ENCODE measurements at places on chromosomes 2 and 18. TPM values are rescaled to one million over a fixed set of nuclear protein-coding genes. Genes with fewer than 3 reads are reported as not detected.

The NEUROD1 gene
- total RNA-seq = not detected

The PRSS56 gene
- not detected for total RNA-seq

The RAD51AP2 gene
- not detected for total RNA-seq

The FKBP1B gene
- 1.4 TPM for total RNA-seq

The PAPOLG gene
- 21.9 TPM for total RNA-seq

The UGP2 gene
- total RNA-seq = 111 TPM

The ERBB4 gene
- not detected for total RNA-seq

The ONECUT2 gene
- total RNA-seq = 0.20 TPM

The MROH2A gene
- not detected for total RNA-seq

The CCDC102B gene
- 2.5 TPM for total RNA-seq

The TEKT4 gene
- total RNA-seq = 0.39 TPM

The TSPYL6 gene
- not detected for total RNA-seq

The VPS4B gene
- 86.6 TPM for total RNA-seq

The MLPH gene
- not detected for total RNA-seq

The MC4R gene
- total RNA-seq = not detected

The DNER gene
- not detected for total RNA-seq

The RAB17 gene
- not detected for total RNA-seq

The EFEMP1 gene
- total RNA-seq = not detected

The RAB6C gene
- not detected for total RNA-seq

The COL3A1 gene
- total RNA-seq = not detected

The CD226 gene
- total RNA-seq = 125 TPM

The IKZF2 gene
- 2.6 TPM for total RNA-seq

The MYCN gene
- total RNA-seq = not detected

The DLX2 gene
- total RNA-seq = not detected
